ENCODE measurements at places on chromosomes 1 and 21.

DNA sequence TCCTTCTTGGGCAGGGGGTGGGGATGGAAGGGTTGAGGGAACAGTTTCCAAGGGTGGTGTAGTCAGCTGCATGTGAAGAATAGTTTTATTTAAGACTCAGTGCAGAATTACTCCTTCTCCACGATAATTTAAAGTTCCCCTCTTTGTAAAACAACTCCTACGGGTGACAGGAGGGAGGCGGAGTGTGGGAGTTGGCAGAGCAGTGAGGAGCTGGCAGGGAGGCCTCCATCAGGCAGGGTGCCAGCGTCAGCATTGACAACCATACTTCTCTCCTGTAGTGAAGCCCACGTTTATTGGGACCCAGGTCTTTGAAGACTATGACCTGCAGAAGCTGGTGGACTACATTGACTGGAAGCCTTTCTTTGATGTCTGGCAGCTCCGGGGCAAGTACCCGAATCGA lies 93.8 kb downstream of the MTR start:
- no peak for DNase-seq

DNA sequence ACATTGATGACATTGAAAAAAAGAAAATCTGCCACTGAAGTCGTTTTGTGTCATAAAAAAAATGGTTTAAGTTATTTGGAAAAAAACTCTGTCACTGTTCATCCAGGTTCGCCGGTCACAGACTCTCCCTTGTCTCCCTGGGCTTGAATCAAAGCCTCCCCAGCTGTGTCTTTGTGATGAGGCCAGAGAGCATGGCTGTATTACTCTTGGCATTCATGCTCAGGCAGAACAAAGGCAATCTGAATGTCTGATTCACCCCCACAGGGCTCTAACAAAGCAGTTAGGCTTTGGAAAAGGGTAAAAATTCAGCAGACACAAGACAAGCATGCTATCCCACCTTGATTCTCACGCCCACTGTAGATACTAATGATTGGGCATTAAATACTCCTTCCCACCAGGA lies 304.3 kb upstream of the PLD5 start:
- no peak for DNase-seq

- DNase-seq: no peak
Observed at GRCh38 chr1:96521994-96522760, 199.4 kb upstream of the PTBP2 start.

- DNase-seq: peak; percentile 13
Observed at GRCh38 chr1:67429011-67429527, 1.1 kb downstream of the SERBP1 start.

- no peak for DNase-seq
Observed at GRCh38 chr1:12167493-12168429, 970 bp downstream of the TNFRSF1B start.

- no peak for DNase-seq
Observed at GRCh38 chr1:157648317-157648716, 50.4 kb upstream of the FCRL4 start.

DNA sequence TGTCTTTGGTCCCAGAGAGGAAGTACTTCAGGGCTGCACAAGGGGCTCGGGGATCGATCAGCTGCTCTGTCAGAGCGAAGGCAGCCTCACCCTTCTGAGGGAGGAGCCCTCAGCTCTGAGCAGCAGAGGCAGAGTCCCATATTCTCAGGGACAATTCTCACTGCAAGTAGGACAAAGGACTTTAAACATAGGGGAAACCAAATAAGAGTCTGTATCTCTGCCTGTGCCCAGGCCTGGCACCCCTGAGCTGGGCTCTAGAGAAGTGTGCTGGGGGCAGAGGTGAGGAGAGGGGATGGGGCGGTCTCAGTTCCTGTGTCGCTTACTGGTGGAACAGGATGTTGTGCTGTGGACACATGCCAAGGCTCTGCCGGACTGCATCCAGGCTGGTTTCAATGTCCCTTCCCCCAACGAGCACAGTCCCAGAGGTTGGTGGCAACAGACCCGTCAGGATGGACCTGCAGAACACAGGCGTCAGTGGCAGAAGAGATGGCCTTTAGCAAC lies 76.6 kb downstream of the ABCA4 start:
- DNase-seq: no peak

DNA sequence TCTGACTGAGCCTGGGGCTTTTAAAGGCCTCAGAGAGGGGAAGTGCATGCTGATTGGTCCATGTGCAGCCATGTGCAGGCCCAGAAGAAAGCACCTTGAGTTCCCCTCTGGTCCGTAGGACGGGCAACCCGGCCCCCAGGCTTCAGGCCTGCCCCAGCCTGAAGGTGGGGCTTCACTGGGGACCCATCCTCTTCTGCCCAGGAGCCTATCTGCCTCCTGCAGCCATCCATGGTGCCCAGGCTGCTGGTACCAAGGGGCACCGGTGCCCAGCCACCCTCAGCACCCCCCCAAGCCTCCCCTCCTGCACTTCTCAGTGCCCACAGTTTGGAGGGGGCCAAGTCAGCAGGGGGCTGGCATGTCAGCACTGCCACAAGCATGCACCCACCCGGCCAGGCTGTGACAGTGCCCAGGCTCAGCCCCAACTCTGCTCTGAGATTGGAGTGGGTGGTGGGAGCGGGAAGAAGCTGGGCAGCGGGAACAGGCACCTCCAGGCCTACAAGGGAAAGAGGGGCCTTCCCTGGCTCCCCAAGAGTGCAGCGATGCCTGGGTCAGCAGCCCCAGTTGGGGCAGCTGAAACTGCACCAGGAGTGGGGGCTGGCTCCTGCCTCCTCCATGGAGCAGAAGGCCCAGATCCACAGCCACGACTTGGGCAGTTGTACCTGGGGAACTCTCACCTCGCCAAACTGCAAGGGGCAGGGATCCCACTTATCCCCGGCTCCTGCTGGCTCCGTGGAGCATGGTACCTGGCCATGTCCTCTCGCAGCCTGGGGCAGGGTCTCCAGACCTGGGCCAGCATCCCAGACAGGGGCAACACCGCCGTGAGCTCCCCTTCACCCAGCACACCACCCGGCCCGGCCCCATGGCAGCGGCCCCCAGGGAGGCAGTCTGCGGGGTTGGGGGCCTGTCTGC lies 11.7 kb downstream of the COL6A2 start:
- DNase-seq: no peak

DNA sequence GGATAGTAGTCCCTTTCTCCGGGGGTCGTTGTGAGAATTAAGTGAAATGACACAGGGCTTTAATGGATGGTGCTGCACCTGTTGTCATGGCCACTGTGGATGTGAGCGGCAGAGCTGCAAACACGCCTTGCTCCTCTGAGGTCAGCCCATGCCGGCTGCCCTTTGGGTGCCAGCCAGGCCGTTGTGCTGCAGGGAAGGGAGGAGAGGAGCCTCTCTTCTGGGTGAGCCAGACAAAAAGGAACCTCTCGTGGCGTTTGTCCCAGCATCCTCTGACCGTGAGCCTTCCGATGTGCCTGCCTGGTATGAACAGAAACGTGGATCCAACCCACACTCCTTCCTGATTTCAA lies 383.0 kb upstream of the VAMP3 start:
- DNase-seq: no peak

- DNase-seq: no peak
Observed at GRCh38 chr1:109229531-109230127, 15.9 kb downstream of the SARS1 start.

- DNase-seq: peak; percentile 82
Observed at GRCh38 chr1:17439250-17440073, at the start of gene RCC2. TSS of gene RCC2 (minus strand) at chr1:17439677. CDS start at chr1:17438514, 1,163 bp downstream.

DNA sequence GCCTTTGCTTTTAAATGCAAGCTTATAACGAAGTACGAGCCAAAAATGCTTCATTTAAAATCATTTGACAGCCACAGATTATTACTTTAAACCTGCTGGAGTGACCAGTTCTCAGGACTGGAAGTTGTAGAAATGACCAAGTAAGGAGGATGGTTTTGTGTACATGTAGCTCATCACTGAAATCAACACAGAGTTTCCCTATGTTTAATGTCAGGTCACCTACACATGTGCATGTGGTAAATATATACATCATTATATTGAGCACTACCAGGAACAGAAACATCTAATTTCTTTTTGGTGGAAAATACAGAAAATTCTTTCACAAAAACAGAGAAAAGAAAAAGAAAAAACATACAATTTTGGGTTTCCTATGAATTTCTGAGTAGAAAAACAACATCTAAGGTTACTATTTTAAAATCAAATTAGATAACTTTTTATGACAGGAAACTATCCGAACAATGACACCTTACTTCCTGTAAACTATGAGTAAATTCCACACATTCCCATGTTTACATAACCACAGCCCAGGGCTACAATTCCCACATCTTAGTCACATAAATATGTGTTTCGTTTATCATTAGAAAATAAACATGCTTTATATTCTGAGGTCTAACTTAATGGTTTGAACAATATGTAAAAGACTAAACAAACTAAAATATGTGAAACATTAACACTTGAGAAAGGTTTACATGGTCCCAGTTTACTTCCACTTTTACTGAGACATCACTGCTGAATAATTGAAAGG lies 73.6 kb downstream of the ZNF281 start:
- DNase-seq: no peak

- peak; percentile 59 for DNase-seq
Observed at GRCh38 chr1:2583871-2584351, 2.7 kb upstream of the PRXL2B start.

DNA sequence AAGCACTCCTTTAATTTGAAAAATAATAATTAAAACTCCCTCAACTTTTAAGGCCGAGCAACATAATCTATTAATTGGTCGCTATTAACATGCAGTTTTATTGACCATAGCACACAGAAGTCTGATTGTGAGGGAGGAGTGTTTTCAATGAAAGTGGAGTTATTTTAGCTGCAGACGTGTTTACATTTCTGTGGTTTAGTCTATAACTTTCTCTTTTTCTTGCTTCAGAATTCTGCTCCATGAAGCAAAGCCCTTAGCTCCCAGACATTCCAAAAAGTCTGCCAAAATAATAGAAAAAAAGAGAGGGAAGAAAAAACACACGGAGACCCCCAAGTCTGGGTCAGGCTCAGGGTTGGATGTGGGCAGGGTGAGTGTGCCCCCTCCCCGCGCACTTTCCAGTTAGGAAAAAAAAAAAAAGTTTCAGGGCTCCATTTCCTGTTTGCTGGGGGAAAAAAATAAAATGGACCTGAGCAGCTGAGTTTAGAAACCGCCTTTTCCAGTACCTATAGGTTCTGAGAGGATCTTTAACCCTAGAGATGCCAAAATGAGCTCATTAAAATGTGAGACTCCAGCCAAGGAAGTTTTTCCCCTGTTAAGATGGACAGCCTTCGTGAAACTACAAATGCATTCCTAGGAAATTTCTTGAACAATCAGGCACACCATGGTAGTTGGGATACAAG lies 143.7 kb upstream of the ETS2 start:
- DNase-seq: no peak

DNA sequence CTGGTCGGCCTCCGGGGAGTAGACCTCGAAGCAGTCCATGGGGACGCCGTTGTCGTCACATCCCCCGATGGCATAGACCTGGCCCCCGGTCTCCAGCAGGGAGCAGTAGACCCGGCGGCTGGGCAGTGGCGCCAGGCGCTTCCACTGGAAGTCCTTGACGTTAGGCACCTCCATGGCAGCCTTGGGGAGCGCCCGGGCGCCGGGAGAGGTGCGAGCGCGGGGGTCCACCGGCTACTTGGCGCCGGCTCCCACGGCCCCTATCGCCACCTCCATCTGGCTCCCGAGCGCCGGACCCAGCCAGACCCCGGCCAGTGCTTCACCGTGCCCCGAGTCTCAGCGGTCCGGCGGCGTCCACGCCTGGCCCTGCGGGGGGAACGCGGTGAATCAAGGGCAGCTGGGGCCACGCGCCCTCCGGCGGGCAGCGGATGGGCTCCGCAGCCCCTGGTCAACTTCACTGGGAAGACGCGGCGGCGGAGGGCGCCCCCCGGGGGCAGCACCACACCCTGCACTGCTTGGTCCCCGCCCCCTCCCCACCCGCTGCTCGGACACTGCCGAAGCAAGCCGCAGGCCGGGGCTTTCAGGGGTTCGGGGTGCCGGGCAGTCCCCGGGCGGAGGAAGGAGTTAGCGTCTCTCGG lies 13.2 kb downstream of the KLHDC8A start:
- peak; percentile 27 for DNase-seq

DNA sequence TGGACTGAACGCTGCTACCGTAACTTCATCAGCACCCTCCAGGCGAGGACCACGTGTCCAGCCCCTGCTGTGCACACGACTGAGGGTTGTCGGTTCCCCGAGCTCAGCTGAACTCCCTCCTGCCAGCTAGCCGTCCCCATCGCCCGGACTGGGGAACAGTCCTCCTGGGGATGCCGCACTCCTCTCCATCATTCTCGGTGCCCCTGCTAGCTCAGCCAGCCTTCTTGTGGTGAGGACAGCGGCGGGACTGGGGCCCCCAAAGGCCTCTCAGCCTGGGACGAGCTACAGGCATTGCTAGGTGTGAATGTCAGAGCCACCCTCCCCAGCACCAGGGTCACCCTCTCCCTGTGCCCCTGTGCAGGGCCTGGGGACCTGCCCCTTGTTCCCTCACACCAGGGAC lies 8.8 kb upstream of the TTC34 start:
- DNase-seq: no peak

DNA sequence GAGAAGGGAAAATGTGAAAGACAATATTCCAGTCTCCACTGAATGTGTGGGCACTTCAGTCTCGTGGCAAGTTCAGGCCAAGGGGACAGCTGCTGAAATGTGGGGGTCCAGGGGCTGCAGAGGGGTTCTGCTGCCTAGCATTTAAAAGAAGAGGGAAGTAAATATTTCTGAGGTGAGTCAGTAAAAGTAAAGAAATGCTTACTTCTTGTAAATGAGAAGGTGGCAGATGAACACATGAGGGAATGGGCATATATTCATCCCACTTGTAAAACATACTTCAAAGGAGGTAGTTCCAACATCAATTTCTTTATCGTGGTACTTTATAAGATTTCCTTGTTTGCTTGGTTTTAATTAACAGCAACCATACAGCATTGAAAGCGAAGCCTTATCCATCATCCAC lies 63.1 kb upstream of the HIVEP3 start:
- DNase-seq: no peak

DNA sequence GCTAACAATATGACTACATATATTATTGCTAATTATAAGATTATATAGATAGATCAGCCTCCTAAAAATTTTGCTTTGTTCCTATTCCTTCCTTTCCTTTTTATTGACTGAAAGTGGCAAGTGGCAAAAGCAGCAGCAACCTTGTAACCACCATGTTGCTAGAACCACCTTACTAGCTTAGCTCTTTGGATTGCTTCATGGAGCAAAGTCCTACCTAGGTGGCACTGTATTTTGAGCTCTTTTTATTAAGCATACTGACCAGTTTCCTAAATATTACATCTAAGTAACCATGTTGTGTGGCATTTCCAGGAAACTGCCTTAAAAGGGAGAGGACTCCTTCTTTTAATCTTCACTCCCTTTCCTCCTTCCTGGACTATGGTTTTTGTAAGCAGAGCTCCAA lies 90.8 kb downstream of the UCHL5 start:
- DNase-seq: no peak

DNA sequence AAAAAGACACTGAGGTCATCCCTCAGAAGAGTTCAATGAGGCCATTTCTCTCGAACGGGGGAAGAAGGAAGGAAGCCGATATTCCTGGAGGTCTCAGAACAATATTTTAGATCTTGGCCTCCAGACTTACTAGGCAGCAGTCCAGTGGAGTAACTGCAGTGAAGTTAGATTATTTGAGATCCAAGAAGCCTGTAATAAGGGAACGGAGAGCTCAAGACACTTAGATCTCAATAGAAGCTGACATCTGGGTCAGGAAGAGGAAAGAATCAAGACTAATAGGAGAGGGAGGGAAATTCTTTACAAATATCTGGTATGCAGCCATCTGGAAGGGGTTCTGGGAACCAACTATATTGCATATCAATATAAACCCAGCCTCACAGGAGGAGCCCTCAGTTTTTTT lies 13.6 kb upstream of the ENAH start:
- no peak for DNase-seq

Data from NCI-H1105 treated with DMSO at 0.1 percent for 48 hours (cell line).